ENCODE measurements at places on chromosomes 7 and 10. TPM values are rescaled to one million over a fixed set of nuclear protein-coding genes. Genes with fewer than 3 reads are reported as not detected.

- no peak for DNase-seq
These were observed 350.5 kb upstream of the LRRTM3 start for GRCh38 chr10:66575251-66575855.

- DNase-seq, result no peak
These were observed 8.7 kb upstream of the ESYT2 start for GRCh38 chr7:158837790-158838637.

DNA sequence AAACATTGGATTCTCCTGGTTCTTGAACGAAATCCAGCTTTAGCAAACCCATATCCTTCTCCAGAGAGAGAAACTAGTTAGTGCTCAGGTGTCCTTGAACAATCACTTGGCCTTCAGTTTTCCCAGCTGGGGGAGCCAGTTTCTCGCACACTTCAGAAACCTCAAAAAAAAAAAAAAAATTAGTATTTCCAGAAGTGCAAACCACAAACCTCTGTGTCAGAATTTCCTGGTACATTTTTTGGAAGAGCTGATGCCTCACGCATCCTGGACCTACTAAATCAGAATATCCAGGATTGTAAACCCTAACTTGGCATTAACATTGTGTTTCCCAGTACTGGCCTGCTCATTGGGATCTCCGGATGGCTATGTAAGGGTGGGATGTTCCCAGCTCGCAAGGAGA is 143.4 kb upstream of the EGR2 start:
- no peak for DNase-seq

GRCh38 chr10:71921324-71922027 is 42.7 kb upstream of the CHST3 start:
- peak; percentile 36 for DNase-seq

DNA sequence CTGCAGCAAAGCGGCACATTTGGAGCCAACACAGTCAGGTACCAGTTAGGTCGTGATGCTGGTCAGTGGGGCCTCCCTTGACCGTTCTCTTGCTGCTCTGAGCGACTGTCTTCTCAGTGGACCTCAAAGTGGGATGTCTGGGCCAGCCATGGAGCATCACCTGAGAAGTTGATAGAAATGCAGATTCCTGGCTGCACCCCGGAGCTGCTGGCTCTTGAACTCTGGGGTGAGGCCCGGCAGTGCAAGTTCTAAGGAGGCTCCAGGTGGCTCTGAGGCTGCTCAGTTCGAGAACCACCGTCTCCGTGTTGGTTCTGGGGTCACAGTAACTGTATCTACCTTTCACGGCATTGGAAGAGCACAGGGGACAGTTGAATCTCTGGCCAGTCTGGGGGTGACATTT is 147.5 kb downstream of the WDR37 start:
- no peak for DNase-seq

- peak; percentile 53 for DNase-seq
These were observed at the start of gene EPDR1 for GRCh38 chr7:37920305-37920848. Gene EPDR1, plus strand, starts transcription at chr7:37920640. Its CDS starts 300 bp downstream, at chr7:37920940.

- DNase-seq, result no peak
These were observed 218.2 kb upstream of the KMT2E start for GRCh38 chr7:104795616-104796398.

DNA sequence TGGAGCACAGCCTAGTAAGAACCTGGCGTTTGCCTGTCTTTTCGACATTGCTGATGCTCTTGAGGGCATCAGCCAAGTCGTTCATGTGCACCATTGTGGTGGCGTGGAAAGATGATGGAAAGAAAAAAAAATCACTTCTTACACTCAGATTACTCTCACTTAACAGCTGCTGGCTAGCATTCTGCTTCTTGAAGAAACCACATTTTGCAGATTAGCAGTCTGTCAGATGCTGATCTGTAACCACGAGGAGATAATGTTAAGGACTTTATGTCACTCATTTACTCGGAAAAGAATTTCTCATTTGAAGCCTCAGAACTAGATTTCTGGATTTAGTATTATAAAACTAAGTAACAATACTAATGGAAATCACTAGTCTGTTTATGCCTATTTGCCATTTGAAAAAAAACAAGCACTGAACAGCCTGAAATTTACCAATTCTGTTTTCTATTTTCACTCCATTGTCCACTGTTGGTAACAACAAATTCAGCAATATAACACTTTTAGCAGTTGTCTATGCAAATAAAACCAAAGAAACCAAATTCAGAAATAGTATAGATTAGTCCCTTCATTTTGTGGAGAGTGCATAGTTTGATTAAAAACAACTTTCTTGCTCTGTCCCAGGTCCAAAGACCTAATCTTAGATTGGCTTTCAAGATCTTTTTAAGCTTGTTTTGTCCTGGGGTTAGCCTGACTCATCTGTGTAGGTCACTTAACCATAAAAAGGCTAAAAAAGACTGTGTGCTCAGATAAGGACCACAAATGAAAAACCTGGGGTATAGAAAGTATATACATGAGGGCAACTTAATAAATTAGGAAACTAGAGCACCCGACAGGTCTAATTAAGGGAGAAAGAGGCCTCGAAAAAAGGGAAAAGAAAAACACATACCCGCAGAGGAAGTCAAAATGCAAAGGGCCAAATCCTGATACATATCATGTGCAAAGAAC is 67.5 kb downstream of the NT5C2 start:
- DNase-seq, result no peak

GRCh38 chr7:155692317-155692716 is 47.9 kb downstream of the RBM33 start:
- no peak for DNase-seq

DNA sequence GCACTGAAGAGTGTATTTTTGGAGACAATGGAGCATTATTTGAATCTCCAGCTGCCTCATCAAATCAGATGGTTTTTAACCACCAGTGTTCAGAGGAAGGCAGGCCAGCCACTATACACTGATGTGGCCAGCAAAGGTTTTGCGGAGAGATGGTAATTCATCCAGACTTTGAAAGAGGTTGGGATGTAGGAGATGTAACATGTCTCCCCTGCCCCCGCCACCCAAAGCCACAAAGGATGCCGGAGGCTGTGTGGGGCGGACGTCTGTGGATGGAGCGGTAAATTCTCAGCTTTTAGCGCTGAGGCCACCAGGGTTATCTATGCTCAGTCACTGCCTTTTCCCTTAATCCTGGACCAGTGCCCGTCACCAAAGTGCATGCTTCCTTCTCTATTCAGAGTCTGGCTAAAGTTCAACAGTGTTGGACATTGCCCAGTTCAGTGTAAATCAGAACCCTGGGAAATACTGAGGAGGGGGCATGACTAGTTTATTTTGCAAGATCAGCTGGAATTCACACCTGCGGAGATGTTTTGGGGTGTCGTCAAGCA is 3.7 kb upstream of the TRIP6 start:
- DNase-seq, result no peak

- DNase-seq, result no peak
These were observed 58.8 kb downstream of the CREM start for GRCh38 chr10:35185260-35186034.

- DNase-seq, result no peak
These were observed 305.7 kb downstream of the BAMBI start for GRCh38 chr10:28982974-28983373.

TNS3 gene
- 41.3 TPM for total RNA-seq

GRCh38 chr7:5870311-5870710 is 10.3 kb upstream of the OCM start:
- DNase-seq, result no peak

- no peak for DNase-seq
These were observed 592 bp upstream of the ATP6V1F start for GRCh38 chr7:128861957-128862570.

Measured in gastrocnemius medialis (tissue), 4 donors.